Mucosa of descending colon (tissue), 3 donors: ENCODE measurements at places on chromosomes 1 and 21.

DNA sequence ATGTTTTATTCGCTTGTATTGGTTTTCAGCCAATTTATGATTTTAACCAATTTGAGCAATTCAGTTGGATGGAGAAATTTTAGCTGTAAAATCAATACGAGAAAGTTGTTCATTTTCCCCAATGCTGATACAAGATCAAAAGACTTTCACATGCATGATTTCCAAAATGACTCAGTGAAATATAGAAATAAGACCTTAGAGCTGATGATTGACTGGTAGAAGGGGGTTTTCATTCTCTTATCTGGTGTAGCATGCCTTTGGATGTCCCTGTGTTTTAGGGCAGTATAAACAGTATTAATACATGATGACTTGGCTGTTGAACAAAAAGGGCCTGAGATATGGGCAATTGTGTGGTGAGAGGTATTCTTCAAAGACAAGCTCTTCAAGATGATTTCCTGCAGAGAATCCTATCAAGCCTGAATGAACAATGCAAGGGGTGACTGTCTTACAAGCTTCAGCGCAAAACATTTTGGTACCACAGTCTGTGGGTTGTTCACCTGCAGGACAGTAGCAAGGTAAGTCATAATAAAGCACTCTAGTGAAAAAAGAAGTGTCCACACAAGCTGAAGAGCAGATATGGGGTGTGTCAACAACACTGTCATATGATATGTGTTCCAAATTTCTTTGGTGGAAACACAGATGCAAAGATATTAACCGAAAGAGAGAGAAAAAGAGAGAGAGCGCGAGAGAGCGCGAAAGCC lies 156.2 kb downstream of the TNFSF18 start:
- no peak for DNase-seq

- DNase-seq = no peak
Observed at GRCh38 chr1:174998569-174999215, 1.1 kb upstream of the CACYBP start.

DNA sequence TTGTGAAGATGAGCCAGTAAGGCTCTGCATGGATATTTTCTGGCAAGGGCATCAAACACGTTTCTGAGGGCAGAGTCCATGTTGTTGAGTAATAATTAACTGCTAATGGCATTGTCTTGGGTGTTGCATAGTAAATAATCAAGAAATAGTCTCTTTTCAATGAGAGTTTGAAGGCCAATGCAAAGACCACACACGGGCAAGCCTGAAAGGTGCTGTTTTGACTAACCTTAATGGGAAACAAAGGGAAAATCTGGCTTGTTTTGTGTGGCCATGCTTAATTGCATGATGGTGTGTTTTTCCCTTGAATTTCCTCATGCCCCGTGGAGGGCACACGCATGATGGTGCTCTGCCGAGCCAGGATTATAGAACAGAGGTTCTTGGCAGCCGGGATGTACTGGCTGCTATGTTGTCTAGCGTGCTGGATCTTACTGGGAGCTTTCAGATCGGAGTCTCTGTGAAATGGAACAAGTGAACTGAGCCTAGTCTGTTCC lies 127.6 kb downstream of the NOS1AP start:
- DNase-seq = no peak

DNA sequence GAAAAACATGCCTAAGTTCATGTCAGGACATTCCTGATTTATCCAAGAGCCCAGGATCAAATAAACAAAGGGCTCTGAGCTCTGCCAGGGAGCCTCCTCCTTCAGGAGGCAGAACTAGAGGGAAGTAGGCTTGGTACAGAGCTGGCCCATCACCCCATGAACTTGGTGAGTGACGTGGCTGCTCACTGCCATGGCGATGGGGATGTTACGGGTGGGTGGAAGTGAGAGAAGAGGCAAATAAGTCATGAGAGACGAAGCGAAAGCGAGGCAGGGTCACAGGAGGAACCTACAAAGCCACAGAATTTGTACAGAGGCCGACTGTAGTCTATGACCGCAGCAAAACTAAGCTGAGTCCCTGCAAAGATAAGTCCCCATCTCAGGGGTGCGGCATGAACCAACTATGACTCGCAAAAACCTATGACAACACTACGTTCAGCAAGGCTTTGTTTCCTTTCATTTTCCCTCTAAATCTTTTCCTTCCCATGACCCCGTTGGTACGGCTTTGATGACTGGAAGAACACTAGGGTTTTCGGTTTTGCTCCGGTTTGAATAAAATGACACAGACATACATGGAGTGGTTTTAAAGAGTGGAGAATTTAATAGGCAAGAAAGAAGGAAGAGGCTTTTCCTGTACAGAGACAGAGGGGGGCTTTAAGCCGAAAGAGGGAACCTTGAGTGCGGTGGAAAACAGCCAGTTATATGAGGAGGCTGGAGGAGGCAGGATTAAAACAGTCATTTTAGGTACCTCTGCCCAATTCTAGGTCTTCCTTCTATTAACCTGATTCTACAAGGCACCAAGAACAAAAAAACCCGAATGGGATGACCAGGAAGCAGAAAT lies 74.1 kb downstream of the CD46 start:
- DNase-seq = peak; percentile 89

DNA sequence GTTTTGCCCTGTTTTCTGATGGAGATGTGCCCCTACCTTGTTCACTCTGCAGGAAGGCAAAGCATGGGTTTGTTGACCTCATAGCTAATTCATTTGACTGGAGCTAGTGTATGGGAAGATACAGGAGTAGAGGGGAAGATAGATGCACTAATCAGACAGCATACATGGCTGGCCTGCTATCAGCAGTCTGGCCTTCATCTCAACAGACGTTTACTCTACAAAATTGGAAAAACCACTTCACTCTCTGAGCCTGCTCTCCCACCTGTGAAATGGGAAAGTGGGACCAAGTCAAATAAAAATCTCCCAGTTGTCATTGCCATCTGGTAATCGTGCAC lies 235.2 kb upstream of the RAB4A start:
- DNase-seq = no peak

DNA sequence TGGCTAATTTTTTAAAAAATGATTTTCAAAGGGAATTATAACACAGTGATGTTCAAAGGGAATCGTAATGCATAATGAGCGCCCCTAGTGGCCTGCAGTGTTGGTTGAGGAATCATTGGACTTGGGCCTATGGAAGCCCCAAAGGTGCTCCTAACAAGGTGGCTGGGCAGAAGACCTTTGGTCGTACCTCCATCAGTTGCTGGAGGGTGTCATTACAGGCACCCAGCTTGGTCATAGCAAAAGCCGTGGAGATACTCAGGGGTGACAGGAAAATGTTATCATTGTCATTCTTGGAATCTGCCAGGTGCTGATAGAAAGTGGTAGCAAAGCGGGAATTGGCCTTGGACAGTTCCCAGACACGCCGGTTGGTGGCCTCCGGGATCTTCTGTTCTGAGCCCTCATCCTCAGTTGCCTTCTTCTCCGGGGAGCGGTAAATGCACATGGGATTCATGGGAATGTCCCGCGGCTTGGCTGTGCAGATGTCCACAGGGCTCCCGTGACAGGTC lies 2.7 kb downstream of the SERPINC1 start:
- DNase-seq = peak; percentile 37

DNA sequence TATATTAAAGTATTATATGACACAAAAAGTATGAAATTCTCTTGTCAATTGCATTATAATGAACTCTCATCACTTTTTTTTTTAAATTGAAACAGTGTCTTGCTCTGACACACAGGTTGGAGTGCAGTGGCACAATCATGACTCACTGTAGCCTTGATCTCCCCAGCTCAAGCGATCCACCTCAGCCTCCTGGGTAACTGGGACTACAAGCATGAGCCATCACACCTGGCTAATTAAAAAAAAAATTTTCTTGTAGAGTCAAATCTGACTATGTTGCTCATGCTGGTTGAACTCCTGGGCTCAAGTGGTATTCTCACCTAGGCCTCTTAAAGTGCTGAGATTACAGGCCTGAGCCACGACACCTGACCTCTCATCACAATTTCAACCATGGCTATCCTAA lies 259.3 kb downstream of the S1PR1 start:
- DNase-seq = no peak

- DNase-seq = no peak
Observed at GRCh38 chr1:112033439-112034120, 44.1 kb upstream of the KCND3 start.

GRCh38 chr21:46619846-46620245 lies 15.0 kb upstream of the S100B start:
- no peak for DNase-seq

GRCh38 chr1:54542962-54543539 lies 5.0 kb upstream of the ACOT11 start:
- no peak for DNase-seq

DNA sequence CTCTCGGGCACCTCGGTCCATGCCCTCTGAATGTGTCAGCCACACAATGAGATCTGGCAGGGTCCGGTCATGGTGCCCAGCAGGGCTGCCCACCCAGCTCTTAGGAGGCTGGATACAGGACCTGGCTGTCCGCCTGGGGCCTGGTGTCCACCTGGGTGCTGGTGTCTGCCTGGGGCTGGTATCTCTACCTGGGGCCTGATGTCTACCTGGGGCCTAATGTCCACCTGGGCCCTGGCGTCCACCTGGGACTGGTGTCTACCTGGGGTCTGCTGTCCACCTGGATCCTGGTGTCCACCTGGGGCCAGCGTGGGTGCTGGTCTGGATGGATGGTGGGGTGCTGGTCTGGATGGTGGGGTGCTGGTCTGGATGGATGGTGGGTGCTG lies 45.1 kb upstream of the ACTRT2 start:
- DNase-seq = peak; percentile 44

- DNase-seq = no peak
Observed at GRCh38 chr1:51265618-51266017, 29.5 kb downstream of the RNF11 start.

DNA sequence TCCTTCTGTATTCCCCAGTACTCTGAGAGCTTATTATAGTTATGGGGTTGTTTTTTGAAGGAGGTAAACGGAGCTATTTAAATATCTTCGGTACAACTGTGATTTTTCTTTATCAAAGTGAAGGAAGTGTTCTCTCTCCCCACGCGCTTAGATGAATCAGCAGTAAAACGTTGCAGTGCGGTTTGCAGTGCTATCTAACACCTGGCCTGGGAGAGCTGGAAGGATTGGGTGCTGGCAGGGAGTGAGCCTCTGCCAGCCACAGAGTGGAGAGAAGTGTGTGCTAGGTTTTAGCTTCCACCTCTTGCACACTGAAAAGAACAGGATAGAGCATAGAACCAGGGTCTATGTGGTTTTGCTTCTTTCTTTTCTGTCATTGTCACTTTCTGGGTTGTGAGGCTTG lies 165.9 kb downstream of the SDCCAG8 start:
- DNase-seq = peak; percentile 41

- DNase-seq = no peak
Observed at GRCh38 chr1:30415171-30415940, 308.0 kb downstream of the MATN1 start.

DNA sequence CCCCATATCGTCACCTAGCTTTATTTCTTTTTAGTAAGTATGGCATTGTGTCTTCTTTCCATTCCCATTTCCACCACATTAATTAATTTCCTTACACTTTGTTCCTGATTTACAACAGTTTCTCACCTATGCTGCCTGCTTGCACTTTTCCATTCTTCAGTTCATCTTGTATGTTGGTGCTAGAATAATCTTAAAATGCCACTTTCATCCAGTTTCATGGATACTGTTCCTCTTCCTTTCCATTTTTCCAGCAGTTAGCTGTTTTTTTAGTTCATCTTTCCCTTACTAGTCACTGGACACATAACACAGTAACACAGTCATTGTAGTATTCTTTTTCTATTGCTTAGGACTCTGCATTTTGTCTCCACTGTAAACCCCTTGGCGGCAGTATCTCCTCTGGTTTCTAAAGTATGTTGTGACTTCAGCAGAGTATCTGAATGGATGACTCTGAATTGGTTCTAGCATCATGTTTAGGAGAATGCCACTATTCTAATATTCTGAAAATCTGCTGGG lies 2.1 kb downstream of the CDC7 start:
- DNase-seq = no peak

GRCh38 chr1:25487628-25488027 lies 55.8 kb upstream of the LDLRAP1 start:
- no peak for DNase-seq
